ENCODE measurements at places on chromosomes 6 and 20.

DNA sequence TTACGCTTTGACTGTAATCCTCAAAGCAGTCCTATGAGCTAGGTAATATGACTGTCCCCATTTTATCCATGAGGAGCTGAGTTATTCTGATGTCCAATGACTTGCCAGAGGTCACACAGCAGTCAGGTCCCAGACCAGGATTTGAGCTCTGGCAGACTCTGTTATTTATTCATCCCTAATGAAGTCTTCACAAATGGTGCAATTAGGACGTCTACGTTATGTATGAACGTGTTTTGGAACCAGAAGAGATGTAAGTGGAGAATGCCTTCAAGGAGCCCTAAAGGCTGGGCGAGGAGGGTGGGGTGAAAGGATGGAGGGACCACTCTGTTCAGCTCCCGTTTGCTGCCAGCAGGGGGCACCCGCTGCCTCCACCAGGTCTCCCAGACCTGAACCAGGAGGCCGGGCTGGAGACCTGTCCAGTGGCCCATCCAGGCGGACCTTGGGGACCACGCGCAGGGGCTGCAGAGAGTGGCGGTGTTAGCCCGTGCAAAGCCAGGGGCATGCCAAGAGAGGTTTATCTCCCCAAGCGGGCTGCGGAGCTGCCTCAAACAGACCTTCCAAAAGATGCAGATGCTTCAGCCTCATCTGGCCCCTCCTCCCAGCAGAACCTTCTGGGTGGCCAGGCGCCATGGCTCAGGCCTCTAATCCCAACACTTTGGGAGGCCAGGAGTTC is 15.2 kb upstream of the ZNF335 start:
- DNase-seq, result no peak

GRCh38 chr6:166179704-166180103 is 12.1 kb upstream of the TBXT start:
- no peak for DNase-seq

GRCh38 chr6:7236306-7237209 is 76.4 kb downstream of the SSR1 start:
- DNase-seq, result no peak

- no peak for DNase-seq
Measured at GRCh38 chr20:57073402-57073801, 193.0 kb downstream of the BMP7 start.

DNA sequence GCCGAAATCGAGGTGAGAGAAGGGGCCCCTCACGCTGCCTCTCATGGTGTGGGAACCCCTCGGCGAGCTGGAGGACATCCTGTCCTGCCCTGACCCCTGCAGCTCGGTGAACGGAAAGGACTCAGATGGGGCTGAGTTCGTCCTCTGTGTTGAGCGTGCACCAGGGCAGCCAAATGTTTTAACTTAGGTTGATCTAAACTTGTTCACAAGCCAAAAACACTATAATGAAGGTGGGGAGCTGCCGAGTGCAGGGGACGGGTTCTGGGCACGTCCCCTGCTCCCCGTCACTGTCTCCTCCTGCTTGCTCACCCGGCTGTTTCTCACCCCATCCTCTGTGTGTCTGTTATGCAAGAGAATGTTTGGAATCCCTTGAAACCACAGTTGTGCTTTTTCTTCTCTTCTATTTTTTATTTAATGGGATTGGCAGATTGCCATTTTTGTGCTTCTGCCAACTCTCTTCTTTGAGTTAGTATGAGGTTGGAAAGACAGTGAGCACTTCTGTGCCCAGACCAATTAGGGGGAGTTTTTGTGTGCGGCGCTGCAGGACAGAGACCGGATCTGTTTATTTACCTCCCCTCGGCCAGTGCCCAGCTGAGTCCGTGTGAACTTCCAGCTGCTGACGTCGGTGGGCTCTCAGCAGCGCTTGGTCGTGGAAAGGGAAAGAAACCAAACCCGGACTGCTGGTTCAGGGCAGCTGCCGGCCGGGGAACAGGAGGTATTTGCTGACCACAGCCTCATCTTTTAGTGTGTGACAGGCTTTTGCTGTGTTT is 158.1 kb downstream of the DTNBP1 start:
- DNase-seq, result peak; percentile 30
